ENCODE measurements at places on chromosomes 7 and 10. TPM values are rescaled to one million over a fixed set of nuclear protein-coding genes. Genes with fewer than 3 reads are reported as not detected.

GRCh38 chr10:115073796-115074195, 19.4 kb upstream of the ATRNL1 start:
- H3K4me1 ChIP-seq, result no peaks in the 10 kb centered on the region
- H3K4me3 ChIP-seq, result no peak overlapping the region
- DNase-seq, result no peak
- H3K27me3 ChIP-seq, result no peaks in the 10 kb centered on the region

- no peak for DNase-seq
- no peak overlapping the region for H3K4me3 ChIP-seq
- H3K27me3 ChIP-seq, result no peaks in the 10 kb centered on the region
- H3K4me1 ChIP-seq, result no peaks in the 10 kb centered on the region
- H3K36me3 ChIP-seq, result no peaks in the 10 kb centered on the region
Observed at GRCh38 chr7:29120955-29121354, 25.4 kb downstream of the CPVL start.

GRCh38 chr10:79137826-79138225, 69.1 kb downstream of the ZMIZ1 start:
- H3K27me3 ChIP-seq, result no peaks in the 10 kb centered on the region
- peak overlapping the region; percentile 17 for H3K4me3 ChIP-seq
- H3K27ac ChIP-seq, result no peak overlapping the region
- peak; percentile 48 for DNase-seq
- H3K4me1 ChIP-seq, result peaks cover 31% of the 10 kb centered on the region

DNA sequence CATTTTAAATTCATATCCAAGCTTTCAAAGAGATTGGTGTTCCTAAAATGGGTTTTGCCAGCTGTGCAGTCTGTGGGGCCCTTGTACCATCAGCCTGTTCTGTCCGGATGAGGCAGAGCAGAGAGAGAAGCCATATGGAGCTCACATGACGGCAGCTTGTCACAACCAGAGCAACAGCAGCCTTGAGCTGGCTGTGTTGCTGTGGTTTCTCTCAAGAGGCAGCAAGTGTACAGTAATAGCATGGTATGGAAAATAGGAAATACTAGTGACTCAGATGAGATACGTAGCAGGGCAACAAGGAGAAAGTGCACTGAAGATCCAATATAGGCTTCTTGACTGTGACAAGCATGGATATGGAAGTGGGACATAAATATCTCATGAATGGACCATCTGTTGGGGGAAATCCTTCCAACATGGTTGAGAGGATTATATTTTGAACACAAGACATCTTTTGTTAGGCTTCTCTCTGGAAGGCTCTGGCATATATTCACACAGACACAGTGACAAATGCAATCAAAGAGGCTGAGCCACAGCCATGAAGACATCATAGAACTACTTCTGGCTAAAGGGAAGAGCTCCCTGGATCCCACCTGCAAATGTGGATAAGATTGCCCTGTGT, 251.0 kb upstream of the TAC1 start:
- no peaks in the 10 kb centered on the region for H3K27me3 ChIP-seq
- no peaks in the 10 kb centered on the region for H3K36me3 ChIP-seq
- DNase-seq, result no peak
- no peaks in the 10 kb centered on the region for H3K4me1 ChIP-seq

- H3K27ac ChIP-seq, result no peak overlapping the region
- H3K4me3 ChIP-seq, result no peak overlapping the region
- H3K27me3 ChIP-seq, result no peaks in the 10 kb centered on the region
- H3K36me3 ChIP-seq, result no peaks in the 10 kb centered on the region
- no peak for DNase-seq
- peaks cover 42% of the 10 kb centered on the region for H3K4me1 ChIP-seq
Observed at GRCh38 chr10:132912713-132913558, 29.4 kb downstream of the CFAP46 start.

The CLCN1 gene
- total RNA-seq, result not detected

DNA sequence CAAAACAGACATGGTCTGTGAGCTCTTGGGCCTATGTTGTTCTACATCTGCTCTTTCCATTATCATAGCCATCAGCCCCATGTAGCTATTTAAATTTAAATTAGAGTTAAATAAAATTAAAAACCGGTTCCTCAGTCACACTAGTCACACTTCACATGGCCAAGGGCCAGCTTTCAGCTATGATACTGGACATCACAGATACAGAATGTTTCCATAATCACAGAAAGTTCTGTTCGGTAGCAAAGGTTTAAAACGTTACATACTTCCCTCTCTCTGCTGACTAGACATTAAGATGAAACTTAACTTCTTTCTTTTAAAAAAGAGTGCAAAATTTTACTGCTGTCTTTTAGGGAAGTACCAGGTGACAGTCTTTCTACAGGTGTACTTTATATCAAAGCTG, 43.0 kb downstream of the SRPK2 start:
- no peak overlapping the region for H3K4me3 ChIP-seq
- H3K4me1 ChIP-seq, result no peaks in the 10 kb centered on the region
- DNase-seq, result no peak
- H3K27ac ChIP-seq, result no peak overlapping the region
- no peaks in the 10 kb centered on the region for H3K36me3 ChIP-seq

The ALOX5 gene
- total RNA-seq, result 480 TPM

The NUTM2D gene
- 0.19 TPM for total RNA-seq

The ELFN1 gene
- total RNA-seq, result not detected

The BTBD16 gene
- total RNA-seq, result not detected

- DNase-seq, result no peak
- H3K27me3 ChIP-seq, result no peaks in the 10 kb centered on the region
- H3K36me3 ChIP-seq, result no peaks in the 10 kb centered on the region
- no peaks in the 10 kb centered on the region for H3K4me1 ChIP-seq
Observed at GRCh38 chr10:91341686-91342085, 68.5 kb upstream of the HECTD2 start.
